ENCODE measurements at places on chromosomes 6 and 20. TPM values are rescaled to one million over a fixed set of nuclear protein-coding genes. Genes with fewer than 3 reads are reported as not detected.

DNA sequence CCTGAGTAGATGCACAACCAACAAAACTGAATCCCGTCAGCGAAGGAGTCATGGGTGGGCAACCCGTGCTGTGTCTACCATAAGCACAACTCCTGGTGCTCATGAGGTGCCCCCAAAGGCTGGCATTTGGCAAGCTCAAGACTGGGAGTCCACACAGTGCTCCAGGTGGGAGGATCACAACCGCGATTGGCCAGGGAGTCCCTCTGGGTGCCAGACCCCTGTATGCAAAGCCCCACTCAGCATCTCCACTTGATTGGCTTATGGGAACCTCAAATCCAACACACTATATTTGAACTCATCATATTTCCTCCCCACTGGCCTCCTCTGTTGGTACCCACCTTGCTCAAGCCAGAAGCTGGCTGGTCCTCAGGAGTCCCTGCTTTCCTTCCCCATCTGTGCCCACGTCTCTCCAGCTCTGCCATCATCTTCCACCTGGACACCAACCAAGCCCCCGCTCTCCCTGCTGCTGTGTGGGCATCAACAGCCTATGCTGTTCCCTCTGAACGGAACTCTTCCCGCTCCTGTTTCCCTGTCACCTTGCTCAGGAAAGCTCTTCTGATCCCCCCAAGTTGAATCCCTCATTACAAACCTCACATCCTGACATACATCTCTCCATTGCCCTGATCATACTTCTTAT, 142.3 kb upstream of the PTPN1 start:
- no peak overlapping the region for H3K27ac ChIP-seq
- H3K27me3 ChIP-seq = peaks cover 13% of the 10 kb centered on the region
- H3K4me3 ChIP-seq = no peak overlapping the region

GRCh38 chr6:10882657-10883171, 873 bp upstream of the GCM2 start:
- no peaks in the 10 kb centered on the region for H3K4me1 ChIP-seq
- no peaks in the 10 kb centered on the region for H3K36me3 ChIP-seq
- H3K27me3 ChIP-seq = peaks cover 20% of the 10 kb centered on the region
- no peak overlapping the region for H3K4me3 ChIP-seq
- DNase-seq = no peak

VSTM2L gene
- 0.16 TPM for total RNA-seq

DNA sequence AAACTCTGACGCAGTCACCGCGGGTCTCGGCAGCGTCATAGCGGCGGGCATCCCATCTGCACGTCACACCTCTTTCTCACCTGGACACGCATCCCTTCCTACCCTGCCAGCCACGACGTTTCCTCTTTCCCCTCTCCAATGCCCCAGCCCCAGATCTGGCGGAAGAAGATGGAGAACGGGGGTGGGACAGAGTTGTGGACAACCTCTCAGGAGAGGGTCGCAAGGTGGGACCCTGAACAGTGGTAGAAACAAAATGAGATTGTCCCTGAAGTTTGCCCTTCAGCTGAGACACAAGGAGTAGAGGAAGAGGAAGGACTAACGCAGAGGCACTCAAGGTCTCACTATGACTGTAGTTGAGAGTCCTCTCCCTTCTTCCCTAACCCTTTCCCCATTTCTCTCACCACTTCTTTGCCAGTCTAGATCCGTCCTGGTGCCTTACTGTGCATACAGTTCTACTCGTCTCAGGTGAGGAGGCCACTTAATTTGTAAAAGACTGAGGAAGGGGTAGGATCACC, 562 bp downstream of the TRIM39 start:
- DNase-seq = no peak
- H3K36me3 ChIP-seq = peaks cover 24% of the 10 kb centered on the region
- H3K27me3 ChIP-seq = no peaks in the 10 kb centered on the region

PI16 gene
- not detected for total RNA-seq

- no peaks in the 10 kb centered on the region for H3K27me3 ChIP-seq
- no peak overlapping the region for H3K4me3 ChIP-seq
- no peak for DNase-seq
- no peak overlapping the region for H3K27ac ChIP-seq
- peaks cover 5% of the 10 kb centered on the region for H3K36me3 ChIP-seq
Observed at GRCh38 chr20:52981051-52981450, 8.9 kb downstream of the TSHZ2 start.

- H3K27me3 ChIP-seq = peaks cover 2% of the 10 kb centered on the region
- H3K36me3 ChIP-seq = no peaks in the 10 kb centered on the region
- H3K27ac ChIP-seq = peak overlapping the region; percentile 62
- H3K4me3 ChIP-seq = peak overlapping the region; percentile 86
Observed at GRCh38 chr6:137707590-137708360, 159.3 kb upstream of the TNFAIP3 start.

DNA sequence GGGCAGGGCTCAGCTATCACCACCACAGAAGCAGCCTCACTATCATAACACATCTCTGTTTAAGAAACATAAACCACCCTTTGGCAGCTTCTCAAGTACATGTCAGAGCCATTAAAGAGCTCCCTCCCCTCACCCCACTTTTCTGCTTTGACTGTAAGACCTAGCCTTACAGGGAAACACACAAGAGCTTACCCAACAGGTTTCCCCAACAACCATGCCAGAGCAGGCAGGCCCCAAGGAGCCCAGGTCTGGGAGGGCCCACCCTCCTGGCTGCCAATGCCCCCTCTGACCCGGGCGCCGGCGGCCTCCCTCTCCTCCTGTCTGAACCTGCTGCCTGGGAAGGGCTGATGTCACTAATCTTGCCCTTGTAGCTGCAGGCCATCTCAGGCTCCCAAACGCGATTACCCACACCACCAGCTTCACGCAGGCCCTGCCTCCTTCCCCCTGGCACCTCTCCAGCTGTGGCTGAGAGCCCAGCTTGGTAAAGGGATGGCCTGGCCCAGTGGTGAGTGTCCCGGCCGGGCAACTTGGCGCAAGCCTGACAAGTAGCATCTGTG, 402.0 kb downstream of the MAFB start:
- no peaks in the 10 kb centered on the region for H3K27me3 ChIP-seq
- no peak overlapping the region for H3K4me3 ChIP-seq
- H3K27ac ChIP-seq = no peak overlapping the region
- DNase-seq = no peak
- H3K36me3 ChIP-seq = no peaks in the 10 kb centered on the region

DNA sequence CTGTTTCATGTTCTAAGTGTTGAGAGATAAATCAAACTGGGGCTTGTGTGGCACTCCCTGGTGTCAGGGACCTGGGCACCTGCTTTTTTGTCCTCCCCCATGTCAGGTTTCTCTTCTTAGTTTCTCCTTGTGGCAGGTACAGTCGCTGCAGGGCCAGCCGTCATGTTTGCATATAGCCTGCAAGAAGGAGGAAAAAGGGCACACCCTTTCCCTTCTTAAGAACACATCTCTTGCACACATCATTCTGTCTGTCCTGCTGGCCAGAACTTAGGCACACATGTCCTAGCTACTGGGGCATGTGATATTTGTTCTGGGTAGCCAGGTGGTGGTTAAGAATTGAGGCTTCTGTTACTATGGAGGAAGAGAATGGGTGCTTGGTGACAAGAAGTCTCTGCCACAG, 27.9 kb downstream of the CDC5L start:
- H3K4me1 ChIP-seq = peaks cover 37% of the 10 kb centered on the region
- no peak overlapping the region for H3K4me3 ChIP-seq

- peaks cover 3% of the 10 kb centered on the region for H3K27me3 ChIP-seq
- no peak for DNase-seq
- peak overlapping the region; percentile 100 for H3K27ac ChIP-seq
- H3K36me3 ChIP-seq = peaks cover 11% of the 10 kb centered on the region
- H3K4me1 ChIP-seq = peaks cover 31% of the 10 kb centered on the region
- peak overlapping the region; percentile 100 for H3K4me3 ChIP-seq
Observed at GRCh38 chr6:169752074-169752623, 727 bp downstream of the ERMARD start.

TUBB1 gene
- total RNA-seq = not detected

MATN4 gene
- not detected for total RNA-seq

DNA sequence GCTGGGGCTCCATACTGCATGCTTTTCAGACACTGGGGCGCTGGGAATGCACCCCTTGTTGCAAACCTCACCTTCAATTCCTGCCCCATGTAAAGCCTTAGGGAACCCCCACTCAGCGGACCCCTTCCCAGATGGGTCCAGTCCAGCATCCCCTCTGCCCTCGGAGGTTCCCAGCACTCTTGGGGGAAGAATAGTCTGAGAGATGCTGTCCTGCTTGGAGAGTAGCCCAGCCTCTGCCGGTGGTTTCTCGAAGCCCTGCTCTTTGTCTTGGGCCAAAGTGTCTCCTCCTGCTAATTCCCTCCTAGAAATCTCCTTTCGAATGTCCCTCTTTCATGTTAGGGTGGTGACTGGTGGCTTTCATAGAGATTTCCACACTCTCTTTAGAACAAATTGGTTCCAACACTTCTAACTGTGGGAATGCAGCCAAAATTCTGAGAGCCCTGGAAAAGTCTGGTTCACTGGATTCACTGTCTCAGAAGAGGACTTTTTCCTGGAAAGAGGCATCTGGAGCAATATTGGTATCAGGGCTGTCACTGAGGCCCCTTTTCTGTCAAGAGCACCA, 24.9 kb upstream of the SULF2 start:
- no peaks in the 10 kb centered on the region for H3K36me3 ChIP-seq
- peaks cover 12% of the 10 kb centered on the region for H3K27me3 ChIP-seq

- no peak overlapping the region for H3K4me3 ChIP-seq
- H3K36me3 ChIP-seq = no peaks in the 10 kb centered on the region
- no peaks in the 10 kb centered on the region for H3K4me1 ChIP-seq
- DNase-seq = no peak
- H3K27me3 ChIP-seq = no peaks in the 10 kb centered on the region
- H3K27ac ChIP-seq = no peak overlapping the region
Observed at GRCh38 chr6:83758533-83758932, 49.6 kb upstream of the SNAP91 start.

VWA7 gene
- total RNA-seq = 0.41 TPM

- peak overlapping the region; percentile 57 for H3K4me3 ChIP-seq
- peaks cover 30% of the 10 kb centered on the region for H3K4me1 ChIP-seq
- no peaks in the 10 kb centered on the region for H3K27me3 ChIP-seq
- H3K27ac ChIP-seq = peak overlapping the region; percentile 72
- DNase-seq = peak; percentile 62
Observed at GRCh38 chr6:78746457-78746856, 120.9 kb upstream of the IRAK1BP1 start.

GRCh38 chr6:107716688-107717089, 107.4 kb downstream of the SCML4 start:
- H3K4me3 ChIP-seq = no peak overlapping the region
- H3K4me1 ChIP-seq = peaks cover 18% of the 10 kb centered on the region
- no peaks in the 10 kb centered on the region for H3K36me3 ChIP-seq
- peak; percentile 16 for DNase-seq
